Skin of body (tissue), 3 donors: ENCODE measurements at places on chromosomes 5 and 9. TPM values are rescaled to one million over a fixed set of nuclear protein-coding genes. Genes with fewer than 3 reads are reported as not detected.

LHFPL2 gene
- 75.7 TPM for total RNA-seq

NDUFB6 gene
- 29.7 TPM for total RNA-seq

VLDLR gene
- 15.9 TPM for total RNA-seq

EMB gene
- total RNA-seq: 19.6 TPM

PCDHGA3 gene
- 1.6 TPM for total RNA-seq

MVB12B gene
- total RNA-seq: 7.2 TPM

KDM4C gene
- total RNA-seq: 45.8 TPM

LIX1 gene
- total RNA-seq: 0.69 TPM

ACSL6 gene
- 3.7 TPM for total RNA-seq

PCDHGA5 gene
- total RNA-seq: 3.6 TPM

SOHLH1 gene
- not detected for total RNA-seq

CCL28 gene
- 4.3 TPM for total RNA-seq

INSL6 gene
- total RNA-seq: not detected

PRDM9 gene
- total RNA-seq: not detected

LOX gene
- total RNA-seq: 170 TPM

IRGM gene
- 0.39 TPM for total RNA-seq

FCN2 gene
- total RNA-seq: 0.39 TPM

TSLP gene
- total RNA-seq: 0.59 TPM

IL9 gene
- total RNA-seq: not detected

SLC9A3 gene
- 1.5 TPM for total RNA-seq

PCDHB3 gene
- 2.7 TPM for total RNA-seq

HTR4 gene
- total RNA-seq: not detected

EQTN gene
- 1.4 TPM for total RNA-seq

LCN1 gene
- total RNA-seq: not detected

GLRA1 gene
- total RNA-seq: not detected

PKD2L2 gene
- 0.10 TPM for total RNA-seq

ARL15 gene
- total RNA-seq: 73.2 TPM
